Kasumi-1 (cell line): ENCODE measurements at places on chromosomes 12 and 14.

GRCh38 chr14:97046967-97047366 is 249.8 kb downstream of the VRK1 start:
- no peak for DNase-seq

- DNase-seq: no peak
Observed at GRCh38 chr12:51219322-51219721, 1.5 kb upstream of the POU6F1 start.

DNA sequence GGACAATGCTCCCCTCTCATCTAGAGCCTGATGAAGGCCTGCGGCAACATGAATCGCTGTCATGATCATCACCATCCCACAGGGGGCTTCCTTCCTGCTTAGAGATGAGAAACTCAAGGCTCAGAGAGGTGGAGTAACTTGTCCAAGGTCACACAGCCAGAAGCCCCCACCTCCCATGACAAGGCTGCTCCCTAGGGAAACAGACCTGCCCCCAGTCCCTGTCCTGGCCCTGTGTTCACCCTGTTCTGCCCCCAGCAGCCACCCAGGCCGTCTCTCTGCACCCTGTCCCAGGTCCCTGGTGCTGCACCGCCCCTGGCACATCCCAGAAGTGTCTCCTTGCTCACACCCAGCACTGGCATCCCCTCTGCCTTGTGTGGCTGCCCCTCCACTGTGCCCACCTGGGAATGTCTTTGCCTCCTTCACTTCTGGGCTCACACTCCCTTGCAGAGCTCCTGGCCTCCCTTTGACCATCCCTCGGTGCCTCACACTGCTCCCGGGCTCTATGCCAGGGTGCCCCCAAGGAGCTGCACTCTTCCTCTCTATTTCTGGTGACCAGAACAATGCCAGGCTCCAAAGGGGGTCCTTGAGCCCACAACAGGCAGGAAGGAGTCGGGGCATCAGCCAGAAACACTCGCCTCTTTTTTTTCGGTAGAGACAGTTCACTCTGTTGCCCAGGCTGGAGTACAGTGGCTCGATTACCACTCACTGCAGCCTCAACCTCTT is 70.5 kb downstream of the BCL11B start:
- no peak for DNase-seq

DNA sequence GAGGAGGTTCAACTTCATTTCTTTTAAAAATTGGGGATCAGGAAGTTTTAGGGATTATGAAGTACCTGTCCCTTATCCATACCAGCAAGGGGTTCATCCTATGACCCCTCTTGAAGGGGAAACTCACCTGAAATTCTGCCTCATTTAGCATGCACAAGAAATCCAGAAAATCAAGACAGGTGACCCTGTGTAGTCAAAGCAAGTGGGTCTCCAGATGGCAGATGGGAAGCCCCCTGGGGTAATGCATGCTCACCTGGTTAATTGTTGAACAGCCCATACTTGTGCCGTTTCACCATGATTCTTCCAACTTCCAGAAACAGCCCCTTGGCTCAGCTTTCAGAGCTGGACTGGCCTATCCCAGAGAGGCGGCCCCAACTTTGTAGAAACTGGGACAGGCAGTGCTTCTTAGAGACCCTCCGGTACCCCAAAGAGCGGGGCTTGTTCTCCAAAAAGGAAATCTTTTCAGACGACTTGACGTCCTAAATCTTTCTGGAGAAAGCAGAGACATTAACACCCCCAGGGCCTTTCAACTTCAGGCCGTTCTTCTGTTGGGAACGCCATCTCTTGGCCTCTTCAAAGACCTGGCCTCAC is 66.3 kb upstream of the ESRRB start:
- DNase-seq: no peak

- no peak for DNase-seq
Observed at GRCh38 chr14:103889313-103890051, 38.8 kb upstream of the TDRD9 start.

- no peak for DNase-seq
Observed at GRCh38 chr12:65860600-65860999, 36.3 kb downstream of the HMGA2 start.

GRCh38 chr12:49645146-49646039 is 22.0 kb downstream of the PRPF40B start:
- DNase-seq: no peak

- DNase-seq: no peak
Observed at GRCh38 chr14:21526672-21527317, 649 bp upstream of the SALL2 start.

GRCh38 chr12:20264608-20265114 is 103.7 kb upstream of the PDE3A start:
- DNase-seq: no peak

- no peak for DNase-seq
Observed at GRCh38 chr14:49447540-49448107, 138.6 kb downstream of the RPS29 start.

GRCh38 chr12:3592856-3593625 is 102.0 kb downstream of the PRMT8 start:
- no peak for DNase-seq

GRCh38 chr12:80720516-80720915 is 3.8 kb downstream of the MYF5 start:
- no peak for DNase-seq

GRCh38 chr14:64654246-64654900 is 49.9 kb upstream of the PLEKHG3 start:
- peak; percentile 94 for DNase-seq

- DNase-seq: no peak
Observed at GRCh38 chr12:12720672-12721161, 3.5 kb downstream of the CDKN1B start.

DNA sequence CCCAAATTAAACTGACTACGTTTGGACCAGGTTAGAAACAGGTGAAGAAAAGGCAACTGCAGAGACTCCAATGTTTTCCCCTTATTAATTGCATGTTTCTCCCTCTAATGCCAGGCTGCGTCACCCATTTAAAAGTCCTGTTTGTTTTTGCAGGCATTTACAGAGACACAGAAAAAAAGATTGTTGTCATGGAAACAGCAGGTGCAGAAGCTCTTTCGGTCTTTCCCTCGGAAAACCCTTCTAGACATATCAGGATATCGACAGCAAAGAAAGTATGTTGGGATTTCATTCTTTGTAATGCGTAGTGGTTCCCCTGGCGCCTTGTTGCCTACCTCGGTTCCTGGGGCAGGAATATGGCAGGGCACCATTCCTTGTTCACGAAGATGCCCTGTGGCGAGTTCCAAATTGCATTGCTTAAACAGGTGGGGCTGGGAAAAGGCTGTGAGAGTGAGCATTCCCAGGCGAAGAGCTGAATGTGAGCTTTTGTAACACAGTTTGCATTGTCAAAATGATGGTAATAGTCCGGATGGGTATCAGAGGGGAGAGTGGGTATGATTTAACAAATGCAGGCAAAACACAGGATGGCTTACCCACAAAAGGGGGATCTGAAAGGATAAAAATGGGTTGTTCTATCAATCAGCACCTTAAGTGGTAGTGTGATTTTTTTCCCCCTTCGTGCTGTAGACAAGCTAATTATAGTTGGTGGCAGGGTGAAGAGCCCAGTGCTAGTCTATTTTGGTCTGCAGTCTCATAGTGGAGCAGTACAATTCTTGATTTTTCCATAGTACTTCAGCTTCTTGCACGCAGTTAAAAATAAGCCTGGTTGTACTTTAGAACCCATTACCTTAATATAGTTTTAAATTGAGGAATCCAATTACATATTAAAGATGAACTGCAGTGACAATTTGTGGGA is 132.4 kb downstream of the GCH1 start:
- DNase-seq: no peak

DNA sequence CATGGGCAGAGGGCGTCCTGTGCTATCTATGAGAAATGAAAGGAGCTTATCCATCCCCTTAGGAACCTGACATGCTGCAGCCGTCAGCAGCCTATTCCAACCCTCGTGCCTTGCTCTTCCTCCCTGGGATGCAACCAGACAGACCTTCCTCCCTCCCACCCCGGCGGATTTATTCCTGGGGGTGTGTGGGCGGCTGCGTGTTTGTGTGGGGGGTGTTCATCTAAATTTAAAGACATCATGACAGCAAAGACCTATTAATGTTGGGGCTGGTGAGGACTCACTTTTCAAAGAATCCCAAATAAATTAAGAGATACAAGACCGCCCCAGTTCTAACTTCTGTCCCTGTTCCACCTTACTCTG is 52.0 kb downstream of the WSCD2 start:
- no peak for DNase-seq

GRCh38 chr12:16358878-16359277 is 11.4 kb downstream of the MGST1 start:
- no peak for DNase-seq
